ENCODE measurements at places on chromosomes 6 and 20.

DNA sequence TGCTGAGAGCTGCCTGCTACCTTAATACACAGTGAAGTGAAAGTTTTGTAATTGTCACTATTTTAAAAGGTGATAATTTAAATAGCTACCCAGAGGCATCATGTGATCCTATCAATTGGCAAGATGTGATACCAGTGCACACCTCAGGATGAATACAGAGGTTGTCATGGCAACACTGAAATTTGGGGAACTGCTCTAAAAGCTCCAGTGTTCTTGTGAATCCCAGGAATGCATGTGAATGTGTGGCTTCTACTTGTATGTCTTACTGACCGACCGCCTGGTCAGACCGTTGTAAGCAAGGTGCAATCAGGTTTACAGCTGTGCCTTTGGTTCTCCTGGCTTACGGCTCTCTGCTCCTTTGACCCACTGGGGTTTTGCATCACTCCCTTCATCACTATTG is 146.3 kb upstream of the GJE1 start:
- DNase-seq, result no peak

DNA sequence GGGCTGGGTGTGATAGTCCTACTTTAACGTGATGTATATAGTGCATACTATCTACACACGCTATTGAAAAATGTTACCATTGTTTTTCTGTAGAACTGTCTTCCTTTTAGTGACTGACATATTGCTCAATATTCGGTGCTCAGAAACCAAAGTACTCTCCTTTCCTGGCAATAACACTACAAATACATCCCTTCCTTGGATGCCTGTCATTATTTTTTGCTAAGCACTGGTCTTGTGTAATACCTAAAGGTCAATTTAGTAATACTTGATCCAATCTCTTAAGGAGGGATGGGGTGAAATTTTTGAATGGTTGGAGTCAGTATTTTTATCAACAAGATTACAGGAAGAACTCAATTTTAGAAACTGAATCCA is 23.9 kb downstream of the CNR1 start:
- DNase-seq, result no peak

GRCh38 chr6:140970485-140970884 is 1162.2 kb upstream of the GJE1 start:
- DNase-seq, result no peak

DNA sequence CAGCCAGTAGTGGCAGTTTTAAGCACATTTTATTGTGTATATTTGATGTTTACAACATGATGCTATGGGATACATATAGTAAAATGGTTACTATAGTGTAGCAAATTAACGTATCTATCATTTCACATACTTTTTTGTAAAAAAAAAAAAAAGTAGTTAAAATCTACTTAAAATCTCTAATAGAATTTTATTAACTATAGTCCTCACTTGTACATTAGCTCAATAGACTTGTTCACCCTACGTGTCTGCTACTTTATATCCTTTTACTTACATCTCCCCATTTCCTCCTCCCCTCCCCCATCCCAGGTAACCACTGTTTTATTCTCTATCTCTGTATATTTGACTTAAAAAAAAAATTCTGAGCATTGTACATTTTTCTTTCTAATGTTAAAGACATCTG is 23.0 kb downstream of the GTPBP2 start:
- no peak for DNase-seq

GRCh38 chr20:19935842-19936241 is 81.3 kb upstream of the NAA20 start:
- no peak for DNase-seq
